ENCODE measurements at places on chromosomes 2 and 18.

- DNase-seq = peak; percentile 87
Observed at GRCh38 chr18:830315-830901, 18.4 kb upstream of the YES1 start.

DNA sequence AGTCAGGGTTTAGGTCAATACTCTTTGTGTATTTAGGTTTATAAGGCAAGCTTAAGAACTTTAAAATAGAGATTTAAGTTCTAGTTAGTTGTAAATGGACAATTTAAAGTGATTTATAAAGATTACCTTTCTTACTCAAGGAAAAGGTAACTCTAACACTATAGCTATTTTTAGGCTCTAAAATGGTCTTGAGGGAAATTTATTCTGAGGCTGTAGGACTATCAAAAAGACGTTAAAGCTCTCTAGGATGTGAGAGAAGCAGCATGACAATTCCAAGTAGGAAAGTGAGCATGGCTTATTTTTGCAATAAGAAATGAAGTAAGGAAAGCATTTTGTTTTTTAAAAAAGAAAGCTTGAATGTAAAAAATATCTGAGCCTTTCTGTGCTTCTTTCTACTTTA is 78.1 kb downstream of the ZDBF2 start:
- DNase-seq = no peak

DNA sequence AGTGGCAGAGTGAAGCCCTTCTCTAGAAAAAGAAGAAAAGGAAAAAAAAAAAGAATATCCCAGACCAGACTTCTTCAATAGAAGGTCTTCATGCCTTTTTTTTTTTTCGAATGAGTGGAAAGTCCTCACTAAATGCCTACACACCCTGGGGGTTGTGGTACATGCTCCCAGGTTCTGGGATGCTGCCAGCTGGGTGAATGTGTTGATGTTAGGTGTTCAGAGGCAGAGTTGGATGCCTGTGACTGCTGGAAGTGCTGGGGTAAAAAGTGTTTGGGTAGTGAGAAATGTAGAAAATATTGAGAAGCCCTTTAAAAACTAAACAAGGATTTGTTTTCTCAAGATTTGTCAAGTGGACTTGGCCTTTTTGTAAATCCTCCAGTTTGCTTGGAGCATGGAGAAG is 318.6 kb downstream of the SLC4A3 start:
- DNase-seq = no peak

DNA sequence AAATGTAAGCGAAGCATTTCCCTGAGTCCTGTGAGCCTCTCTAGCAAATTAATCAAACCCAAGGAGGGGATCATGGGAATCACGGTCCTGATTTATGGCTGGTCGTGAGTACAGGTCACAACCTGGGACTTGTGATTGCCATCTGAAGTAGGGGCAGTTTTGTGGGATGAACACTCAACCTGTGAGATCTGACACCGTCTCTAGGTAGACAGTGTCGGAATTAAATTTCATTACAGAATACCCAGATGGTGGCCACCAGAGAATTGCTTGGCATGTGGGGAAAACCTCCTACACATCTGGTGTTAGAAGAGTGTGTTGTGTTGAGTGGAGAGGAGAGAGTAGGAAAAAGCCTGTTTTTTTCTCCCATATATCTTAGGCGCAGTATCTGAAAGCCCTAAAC is 12.5 kb downstream of the CAPN14 start:
- no peak for DNase-seq

DNA sequence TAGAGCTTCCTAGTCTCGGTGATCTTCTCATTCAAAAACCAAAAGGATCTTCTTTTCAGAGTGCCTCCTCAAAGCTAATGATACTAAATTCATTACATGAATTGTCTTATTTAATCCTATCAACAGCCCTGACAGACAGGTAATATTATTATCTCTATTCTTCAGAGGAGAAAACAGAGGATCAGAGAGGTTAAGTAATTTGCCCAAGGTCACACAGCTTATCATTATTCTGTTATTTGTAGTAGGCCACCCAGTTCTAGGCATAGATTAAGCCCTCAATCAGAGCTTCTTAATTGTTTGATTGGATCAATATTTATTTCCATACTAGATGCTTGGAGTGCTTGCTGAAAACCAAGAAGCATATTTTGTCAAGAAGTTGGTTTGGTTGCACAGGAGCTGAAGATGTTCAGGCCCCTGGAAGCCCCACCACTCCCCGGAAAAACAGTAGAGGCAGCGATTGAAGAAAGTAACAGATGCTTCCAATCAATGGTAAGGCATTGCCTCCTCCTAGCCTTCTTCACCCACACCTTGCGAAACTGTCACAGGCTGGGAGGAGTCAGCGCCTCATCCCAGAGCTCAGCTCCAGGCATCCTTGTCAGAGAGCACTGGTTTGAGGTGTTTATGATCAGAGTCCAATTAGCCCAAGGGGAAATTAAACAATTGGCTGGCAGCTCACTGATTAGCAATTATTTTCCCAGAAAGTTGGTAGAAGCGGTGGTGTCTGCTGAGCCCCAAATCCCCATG is 487.2 kb downstream of the BCL11A start:
- no peak for DNase-seq

DNA sequence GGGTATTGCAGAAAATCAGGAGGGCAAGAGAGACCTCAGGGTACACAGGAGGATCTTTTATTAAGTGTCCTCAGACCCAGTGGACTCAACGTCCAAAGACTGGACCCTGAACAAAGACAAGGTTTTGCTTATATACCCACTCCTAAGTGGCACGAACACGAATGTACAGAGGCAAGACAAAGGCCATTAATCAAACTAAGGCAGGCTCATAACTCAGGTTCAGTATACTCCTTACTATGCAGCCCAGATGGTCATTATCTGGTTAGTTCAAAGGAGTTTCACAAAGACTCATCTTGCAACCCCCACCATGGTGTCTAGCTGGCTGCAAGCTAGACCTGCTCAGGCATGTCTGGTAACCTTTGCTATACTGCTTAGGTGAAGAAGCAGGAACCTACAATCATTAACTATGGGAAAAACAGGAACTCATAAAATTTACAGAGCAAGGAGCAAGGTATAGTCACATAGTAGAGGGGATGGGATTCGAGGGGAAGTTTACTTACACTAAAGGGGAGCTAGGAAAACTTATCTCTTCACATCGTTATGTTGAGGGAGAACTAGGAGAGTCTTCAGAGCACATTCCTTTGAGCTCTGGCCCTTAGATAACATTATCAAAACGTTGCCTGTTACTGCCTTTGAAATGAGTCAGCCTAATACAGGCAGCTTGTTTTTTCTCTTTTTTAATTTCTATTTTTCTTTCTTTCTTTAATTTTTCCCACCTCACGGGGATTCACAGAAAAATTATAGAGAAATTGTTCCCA is 33.9 kb downstream of the SLC4A3 start:
- no peak for DNase-seq

DNA sequence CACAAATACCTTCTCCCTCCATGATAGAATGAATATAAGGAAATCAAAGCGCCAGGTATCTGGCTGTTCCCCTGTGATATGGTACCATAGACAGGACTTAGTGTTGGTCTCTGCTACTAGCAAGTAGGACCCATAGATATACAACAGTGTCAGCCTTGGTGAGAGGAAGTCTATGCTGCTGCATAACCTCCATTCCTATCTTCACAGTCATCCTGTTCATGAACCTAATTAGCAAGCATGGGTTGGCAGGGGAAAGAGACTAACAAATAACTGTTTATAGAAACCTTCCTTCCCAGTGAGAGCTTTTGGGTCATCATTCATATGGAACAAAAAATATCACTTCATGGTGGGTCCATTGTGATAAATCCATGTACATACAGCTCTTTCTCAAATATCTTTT is 188.9 kb upstream of the FAM98A start:
- DNase-seq = no peak

DNA sequence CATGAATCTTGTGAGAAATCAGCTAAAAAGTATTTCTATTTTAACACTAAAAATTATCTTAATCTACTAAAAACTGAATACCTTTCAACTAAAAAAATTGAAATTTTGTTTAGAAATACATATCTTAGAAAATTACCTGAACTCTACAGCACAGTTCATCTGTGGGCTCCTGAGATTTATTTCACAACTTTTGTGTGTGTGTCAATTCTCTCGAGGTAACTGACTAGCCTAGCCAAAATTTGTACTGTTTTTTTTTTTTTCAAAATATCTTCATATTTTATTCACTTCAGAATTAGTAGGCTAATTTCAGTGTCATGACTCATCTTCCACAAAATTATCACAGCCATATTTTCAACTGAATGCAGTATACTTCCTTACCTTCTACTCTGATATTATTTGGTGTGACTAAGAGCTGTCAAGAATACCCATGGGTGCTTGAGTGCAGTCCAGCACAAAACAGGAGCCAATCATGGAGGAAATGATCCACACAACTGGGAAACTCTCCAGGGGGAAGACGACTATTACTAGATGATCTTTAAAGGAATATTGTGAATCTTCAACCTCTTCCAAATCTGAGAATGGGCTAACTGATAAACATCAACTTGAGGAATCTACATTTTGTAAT is 174.6 kb downstream of the ZNF385B start:
- no peak for DNase-seq

- no peak for DNase-seq
Observed at GRCh38 chr2:71474116-71474743, 20.9 kb downstream of the DYSF start.

DNA sequence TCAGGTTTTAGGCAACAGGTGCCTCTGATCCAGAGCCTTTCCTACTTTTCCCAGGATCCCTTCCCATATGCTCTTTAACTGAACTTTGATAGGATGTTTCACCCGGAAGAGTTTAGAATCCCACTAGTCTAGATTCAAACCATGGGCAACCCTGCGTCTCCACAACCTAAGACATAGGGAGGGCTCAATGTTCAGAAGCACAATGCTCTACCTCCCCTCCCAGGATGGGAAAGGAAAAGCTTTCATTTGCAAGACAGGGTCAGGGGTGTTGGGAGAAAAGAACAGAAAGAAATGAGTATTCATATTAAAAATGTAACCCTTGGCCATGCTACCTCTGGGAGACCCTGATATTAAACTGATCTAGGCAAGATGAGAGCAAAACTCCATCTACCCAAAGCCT is 230.4 kb downstream of the MREG start:
- no peak for DNase-seq

DNA sequence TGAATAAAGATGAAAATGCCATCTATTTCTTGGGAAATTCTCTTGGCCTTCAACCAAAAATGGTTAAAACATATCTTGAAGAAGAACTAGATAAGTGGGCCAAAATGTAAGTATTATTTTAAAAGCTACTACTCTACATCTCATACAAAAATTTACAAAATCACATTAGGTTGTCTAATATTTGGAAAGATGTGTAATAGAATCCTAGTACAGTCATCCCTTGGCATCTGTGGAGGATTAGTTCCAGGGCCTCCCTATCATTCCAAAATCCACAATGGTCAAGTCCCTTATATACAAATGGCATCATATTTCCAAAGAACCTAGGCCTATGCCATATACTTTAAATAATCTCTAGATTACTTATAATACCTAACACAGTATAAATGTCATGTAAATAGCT is 41.2 kb downstream of the KYNU start:
- no peak for DNase-seq

DNA sequence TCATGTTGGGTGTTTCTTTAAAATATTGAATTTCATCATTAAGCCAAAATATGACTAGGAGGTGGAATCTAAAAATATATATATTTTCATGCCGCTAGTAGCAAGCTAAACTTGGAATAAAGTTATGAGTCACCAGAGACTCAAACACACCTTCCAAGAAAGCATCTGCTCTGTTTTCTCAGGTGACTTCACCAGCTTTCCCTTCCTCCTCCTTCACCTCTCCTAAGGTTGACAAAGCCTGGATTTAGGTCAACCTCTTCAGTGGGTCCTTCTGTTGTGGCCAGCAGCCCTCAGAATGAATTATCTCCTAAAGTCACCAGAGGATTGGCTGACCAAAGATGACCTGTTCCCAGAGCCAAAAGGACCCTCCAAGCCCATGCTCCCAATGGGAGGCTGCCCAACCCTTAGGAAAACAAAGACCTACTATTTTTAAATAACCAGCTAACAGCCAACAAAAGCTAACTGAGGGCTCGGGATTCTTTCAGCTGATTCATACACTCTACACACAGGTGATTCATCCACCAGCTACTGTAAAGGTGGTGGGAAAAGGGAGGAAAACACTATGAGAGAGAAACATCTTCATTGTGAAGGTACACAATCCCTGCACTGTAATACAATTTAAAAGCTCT is 113.9 kb downstream of the MYO5B start:
- no peak for DNase-seq

- no peak for DNase-seq
Observed at GRCh38 chr2:176136374-176137251, 7.1 kb downstream of the HOXD8 start.

DNA sequence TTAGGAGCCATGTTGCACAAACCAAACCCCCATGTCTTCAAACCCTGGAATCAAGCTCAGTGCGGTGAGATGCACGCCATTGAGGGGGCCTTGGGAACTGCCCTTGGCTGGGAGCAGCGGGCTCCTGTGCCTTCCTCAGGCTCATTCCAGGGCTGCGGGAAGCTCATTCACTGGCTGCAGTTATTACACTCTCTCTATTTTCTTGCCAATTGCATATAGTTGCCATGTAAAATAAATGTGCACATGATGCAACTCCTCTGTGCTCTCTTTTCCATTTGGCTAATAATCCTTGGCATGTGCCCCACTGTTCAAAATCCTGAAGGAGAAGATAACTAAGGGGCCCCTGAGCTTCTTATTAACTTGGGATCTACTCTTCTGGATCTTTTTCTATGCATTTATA is 74.7 kb downstream of the KCTD1 start:
- DNase-seq = no peak

DNA sequence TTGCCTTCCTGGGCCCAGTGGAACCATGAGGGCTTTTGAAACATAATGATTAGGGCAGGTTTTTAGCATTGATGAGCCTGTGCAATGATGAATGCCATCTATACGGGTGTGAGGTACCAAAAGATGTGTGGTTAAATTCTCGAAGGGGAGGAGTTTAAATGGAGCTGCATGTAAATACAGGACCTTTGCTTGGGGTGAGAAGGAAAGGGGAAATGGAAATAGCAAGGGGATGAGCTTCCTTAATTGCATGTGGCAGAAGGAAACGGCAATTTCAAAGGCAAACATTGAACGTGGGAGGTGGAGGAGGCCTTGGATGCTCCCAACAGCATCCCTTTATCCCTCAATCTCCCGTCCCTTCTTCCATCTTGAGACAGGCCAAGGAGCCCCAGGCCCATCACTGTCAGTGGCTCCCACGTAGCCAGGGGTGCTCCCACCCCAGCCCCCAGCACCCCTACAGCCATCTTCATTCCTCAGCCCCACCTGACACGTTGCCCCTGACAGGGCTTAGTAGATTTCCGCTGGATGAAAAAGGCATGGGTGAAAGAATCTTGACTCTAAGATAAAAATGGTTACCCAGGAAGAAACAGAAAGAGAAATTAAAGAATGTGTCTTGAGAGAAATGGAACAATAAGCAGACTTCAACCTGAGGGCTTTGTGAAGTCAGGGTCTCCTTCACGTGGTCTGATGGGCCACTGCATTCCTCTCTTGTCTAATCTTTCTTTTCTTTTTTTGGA is 32.5 kb downstream of the INPP5D start:
- no peak for DNase-seq

- peak; percentile 95 for DNase-seq
Observed at GRCh38 chr2:215772003-215772402, 241.3 kb downstream of the MREG start.

GRCh38 chr18:23689616-23690504 is 607 bp downstream of the LAMA3 start:
- no peak for DNase-seq

GRCh38 chr2:111204706-111205105 is 84.0 kb downstream of the BCL2L11 start:
- no peak for DNase-seq

Data from SK-N-MC (cell line).